ENCODE measurements at places on chromosomes 7 and 10.
A peak's percentile ranks its signal among the peaks of the same experiment; 100 is the strongest.

GRCh38 chr10:110460111-110460809 is 37.4 kb upstream of the DUSP5 start:
- DNase-seq, result peak; percentile 14

- DNase-seq, result no peak
These were observed 9.9 kb downstream of the PHTF2 start for GRCh38 chr7:77808517-77808916.

GRCh38 chr7:6730343-6730633 is 23.5 kb upstream of the ZNF12 start:
- no peak for DNase-seq

- DNase-seq, result no peak
These were observed 67.3 kb upstream of the KLF6 start for GRCh38 chr10:3852147-3852904.

- no peak for DNase-seq
These were observed 197.5 kb downstream of the ARL4A start for GRCh38 chr7:12884856-12885440.

GRCh38 chr10:130766071-130766470 is 545.5 kb downstream of the TCERG1L start:
- DNase-seq, result no peak

DNA sequence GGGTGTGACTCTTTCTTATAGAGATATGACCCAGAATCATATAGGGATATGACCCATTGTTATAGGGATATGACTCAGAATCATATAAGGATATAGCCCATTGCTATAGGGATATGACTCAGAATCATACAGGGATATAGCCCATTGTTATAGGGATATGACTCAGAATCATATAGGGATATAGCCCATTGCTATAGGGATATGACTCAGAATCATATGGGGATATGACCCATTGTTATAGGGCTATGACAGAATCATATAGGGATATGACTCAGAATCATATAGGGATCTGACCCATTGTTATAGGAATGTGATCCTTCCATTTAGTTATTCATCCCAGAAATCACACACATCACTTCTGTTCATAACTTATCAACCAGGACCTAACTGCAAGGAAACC is 312.2 kb upstream of the ADARB2 start:
- DNase-seq, result no peak

DNA sequence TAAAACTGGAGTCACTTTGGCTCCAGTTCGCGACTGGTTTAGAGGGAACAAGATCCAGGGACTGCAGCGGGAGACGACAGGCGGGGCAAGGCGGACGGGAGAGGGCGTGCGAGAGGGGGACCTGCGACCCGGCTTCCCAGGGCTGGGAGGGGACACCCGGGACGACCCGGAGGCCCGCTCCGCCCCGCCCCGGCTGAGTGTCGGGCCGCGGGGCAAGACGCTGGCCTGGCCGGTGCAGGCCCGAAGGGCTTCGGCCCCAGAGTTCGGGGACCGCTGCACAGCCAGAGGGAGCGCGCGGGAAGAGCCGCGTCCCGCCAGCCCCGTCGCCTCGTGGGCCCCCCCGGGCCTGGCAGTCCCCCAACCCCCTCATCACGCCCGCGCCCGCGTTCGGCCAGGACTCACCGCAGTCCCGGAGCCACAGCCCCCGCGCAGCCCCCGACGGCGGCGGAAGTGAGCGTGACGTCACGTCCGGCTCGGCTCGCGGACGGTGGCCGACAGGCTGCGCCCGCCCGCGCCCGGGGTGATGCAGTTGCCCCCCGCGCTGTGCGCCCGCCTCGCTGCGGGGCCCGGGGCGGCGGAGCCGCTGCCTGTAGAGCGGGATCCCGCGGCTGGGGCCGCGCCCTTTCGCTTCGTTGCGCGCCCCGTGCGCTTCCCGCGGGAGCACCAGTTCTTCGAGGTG is at the start of the genes TUBGCP2 and ZNF511:
TSS of gene TUBGCP2 (minus strand) at position 452 of the 679 bp plus-strand sequence. CDS start 5,931 bp downstream, outside the sequence.
TSS of gene ZNF511 (plus strand) at position 494 of the 679 bp plus-strand sequence. CDS start at position 524, 30 bp downstream.
- DNase-seq, result peak; percentile 76

- no peak for DNase-seq
These were observed 290.9 kb upstream of the ZMIZ1 start for GRCh38 chr10:78777867-78778266.

DNA sequence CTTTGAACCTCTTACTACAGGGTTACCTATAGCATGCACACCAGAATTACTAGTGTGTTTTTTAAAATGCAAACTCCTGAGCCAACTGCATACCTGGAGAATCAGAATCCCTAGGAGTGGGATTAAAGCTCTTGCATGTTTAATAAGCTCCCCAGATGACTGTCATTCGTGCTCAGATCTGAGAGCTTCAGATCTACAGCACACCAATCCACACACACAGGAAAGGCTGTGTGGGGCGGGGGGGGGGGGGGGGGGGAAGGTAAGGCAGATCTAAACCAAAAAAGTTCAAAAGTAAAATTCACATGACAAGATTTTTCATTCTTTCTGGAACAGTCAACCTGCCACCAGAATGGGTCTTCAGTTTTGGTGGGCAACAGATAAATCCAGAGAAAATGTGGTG is 5.5 kb downstream of the FAM3C start:
- no peak for DNase-seq

DNA sequence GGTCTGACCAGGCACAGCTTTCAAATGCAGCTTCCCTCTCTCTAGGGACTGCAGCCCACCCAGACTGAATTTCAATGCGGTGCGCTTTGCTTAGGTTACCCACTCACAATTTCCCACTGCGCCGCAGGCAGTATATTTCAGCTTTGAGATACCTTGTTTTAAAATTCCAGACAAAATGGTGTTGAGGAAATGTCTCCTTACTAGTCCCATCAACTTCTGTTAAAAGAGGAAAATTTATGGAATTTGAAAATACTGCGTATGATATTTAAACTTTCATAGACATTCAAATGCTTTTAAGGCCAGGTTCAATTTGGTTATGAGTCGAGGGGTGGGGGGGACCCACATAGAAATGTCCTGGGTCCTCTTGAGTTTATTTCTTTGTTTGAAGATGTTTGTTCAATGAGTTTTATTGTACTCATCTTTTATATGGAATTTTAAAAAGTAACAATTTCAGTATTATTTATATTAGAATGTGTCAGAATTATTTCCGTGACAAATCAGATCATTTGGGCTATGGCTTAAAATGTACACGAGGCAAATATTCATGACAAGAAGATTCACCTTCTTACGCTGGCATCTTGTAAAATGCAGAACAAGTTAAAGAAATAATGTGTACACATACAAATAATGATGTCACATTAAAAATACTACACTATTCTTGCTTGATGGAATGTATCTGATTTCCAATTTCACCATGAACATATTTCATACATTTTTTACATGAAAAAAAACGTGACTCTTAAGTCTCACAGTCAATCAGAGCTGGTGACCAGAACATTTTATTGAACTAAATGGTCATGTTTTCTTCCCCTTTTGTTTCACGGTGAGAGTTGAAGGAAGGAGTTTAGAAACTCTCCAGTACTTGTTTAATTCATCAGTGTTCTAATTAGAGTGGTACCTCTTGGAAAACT is 1.3 kb downstream of the IKZF1 start:
- no peak for DNase-seq

DNA sequence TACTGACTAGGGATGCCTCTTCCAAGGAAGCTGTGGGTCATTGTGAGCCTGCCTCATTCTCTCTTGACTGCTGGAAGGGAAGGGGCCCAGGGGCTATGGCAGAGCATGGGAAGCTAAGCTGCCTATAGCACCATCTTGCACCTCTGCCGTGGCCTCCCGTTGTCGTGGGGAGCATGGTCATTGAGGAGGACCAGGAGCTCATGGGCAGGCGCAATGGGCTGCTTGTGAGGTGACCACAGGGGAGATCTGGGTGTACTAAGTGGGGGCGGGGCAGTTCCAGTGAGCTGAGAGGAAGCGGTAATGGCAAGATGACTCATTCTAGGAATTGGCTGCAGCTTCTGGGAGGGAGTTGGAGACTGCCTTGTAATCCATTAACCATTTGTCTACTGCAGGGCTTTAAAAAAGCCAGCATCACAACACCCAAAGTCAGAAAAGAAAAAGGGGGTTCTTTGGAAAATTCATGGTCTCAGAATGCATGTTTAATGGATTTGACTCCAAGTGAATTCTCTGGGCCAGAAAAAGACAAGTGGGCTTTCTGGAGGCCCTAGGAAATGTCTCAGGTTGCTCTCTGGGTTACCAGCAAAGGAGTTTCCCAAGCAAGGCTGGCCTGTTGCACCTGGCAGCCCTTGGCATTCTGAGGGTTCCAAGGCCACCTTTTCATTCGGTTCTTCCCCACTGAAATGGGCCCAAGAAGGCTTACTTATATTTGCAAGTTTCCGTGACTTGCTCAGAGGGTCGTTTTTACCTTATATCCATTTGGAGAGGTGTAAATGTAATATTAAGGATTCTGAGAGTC is 3.6 kb downstream of the DUSP5 start:
- DNase-seq, result no peak

DNA sequence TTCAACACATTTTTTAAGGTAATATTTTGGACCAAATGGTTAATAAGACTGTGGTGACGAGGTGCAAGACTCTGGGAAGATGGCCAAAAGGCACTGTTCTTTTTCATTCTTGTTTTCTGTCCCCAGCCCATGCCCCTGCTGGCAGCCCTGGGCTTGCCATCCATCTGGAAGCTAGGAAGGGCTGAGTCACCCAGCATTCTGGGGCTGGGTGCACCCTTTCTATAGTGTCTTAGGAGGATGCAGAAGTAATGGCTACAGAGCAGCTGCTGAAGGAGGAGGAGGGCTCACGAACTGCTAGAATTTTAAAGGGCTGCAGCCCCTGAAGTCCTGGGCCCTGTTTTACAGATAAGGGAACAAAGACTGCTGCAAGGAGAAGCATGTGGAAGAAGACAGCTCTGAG is 42.8 kb upstream of the ZNF32 start:
- no peak for DNase-seq

DNA sequence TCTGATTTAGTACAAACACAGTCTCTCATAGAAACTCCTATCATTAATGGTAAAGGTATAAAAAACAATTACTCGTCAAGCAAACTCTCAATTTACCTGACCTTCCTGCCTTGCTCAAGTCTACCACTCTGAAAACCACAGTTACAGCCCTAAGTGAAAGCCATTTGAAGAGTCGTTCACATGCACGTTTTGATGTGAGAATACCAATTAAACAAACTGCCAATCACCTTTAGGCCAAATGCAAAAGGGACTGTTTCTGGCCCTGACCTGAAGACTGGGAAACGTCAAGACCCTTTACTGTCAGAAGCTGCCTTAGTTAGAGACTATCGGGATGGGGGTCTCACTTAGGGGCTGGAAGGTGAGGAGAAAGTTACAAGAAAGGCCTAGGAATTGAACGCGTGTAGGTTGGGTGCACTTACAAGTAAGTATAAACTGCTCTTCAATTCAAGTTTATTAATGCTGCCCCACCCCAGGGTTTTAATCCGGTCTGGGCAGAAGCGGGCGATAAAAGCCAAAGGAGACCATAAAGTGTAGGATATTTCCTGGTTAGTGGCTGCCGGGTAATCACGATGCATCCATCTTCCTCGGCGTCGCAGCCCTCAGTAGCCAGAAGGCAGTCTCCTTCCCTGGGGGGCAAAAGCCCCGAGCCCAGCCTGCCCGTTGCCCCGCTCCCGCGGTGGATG is 935 bp downstream of the TM9SF3 start:
- DNase-seq, result peak; percentile 8

DNA sequence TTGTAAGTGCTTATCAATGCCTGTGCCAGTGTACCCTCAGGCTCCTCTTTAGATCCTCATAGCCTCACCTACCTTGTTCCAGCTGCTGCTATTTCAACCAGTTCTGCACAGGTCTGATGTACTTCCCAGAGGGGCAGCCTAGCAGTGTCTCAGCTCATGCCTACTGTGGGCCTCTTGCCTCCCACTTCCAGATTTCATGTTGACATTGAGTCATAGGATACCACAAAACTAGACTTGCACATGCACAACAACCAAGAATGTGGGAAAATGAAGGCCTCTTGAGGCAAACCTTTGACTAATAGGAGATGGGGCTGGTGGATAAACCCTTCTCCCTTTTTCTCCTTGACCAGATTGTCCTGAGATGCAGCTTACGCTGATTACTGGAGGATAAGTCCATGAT is 31.0 kb downstream of the PON3 start:
- DNase-seq, result no peak

GRCh38 chr7:108093851-108094331 is 36.3 kb downstream of the LAMB4 start:
- no peak for DNase-seq
